ENCODE measurements at places on chromosomes 6 and 20.
A peak's percentile ranks its signal among the peaks of the same experiment; 100 is the strongest.

DNA sequence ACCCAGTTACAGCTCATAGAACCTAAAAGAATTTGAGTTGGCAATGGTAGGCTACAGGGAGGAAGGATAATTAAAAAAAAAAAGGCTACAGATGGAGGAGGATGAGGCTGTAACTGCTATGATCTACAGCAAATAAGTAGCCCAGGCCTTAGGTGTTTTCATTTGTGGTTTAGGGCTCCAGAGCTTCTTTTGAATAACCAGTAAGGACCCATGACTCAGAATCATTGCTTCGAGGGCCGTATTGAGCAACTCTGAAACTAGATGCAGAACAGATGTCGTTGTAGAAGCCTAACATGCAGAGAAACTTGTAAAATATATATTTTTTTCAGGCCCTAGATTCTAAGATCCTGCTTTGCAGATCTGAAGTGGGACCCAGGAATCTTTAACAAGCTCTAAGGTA lies 19.0 kb upstream of the ASIP start:
- peak; percentile 80 for DNase-seq

GRCh38 chr20:60224914-60225313 lies 266.7 kb downstream of the CDH26 start:
- DNase-seq = peak; percentile 11

DNA sequence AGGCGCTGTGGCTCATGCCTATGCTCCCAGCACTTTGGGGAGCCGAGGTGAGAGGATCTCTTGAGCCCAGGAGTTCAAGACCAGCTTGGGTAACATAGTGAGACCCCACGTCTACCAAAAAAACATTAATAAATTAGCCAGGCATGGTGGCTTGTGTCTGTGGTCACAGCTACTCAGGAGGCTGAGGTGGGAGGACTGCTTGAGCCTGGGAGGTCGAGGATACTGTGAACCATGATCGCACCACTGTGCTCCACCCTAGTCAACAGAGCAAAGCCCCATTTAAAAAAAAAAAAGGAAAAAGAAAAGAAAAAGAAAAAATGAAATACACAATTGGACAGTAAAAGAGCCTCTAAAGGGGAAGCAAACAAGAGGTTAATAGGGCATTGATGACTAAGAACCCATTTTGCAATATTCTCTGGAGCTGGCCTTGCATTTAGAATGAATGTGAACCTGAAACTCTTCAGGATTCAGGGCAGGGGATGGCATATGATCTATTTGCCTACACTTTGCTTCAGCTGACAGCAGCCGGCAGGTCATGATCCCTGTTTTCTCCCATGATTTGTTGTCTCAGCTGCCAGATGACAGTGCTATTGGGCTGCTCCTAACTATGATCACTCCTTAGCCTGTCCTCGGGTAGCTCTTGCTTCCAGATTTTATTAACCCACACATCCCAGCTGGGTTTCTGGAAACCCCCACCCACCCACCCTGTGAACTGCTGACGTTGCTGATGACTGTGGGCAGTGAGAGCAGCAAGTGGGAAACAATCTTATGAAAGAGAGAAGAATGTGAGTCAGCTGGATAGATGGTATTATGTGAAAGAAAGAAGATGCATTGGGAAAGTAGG lies 83.8 kb upstream of the ELOVL5 start:
- no peak for DNase-seq

- no peak for DNase-seq
These were observed 17.7 kb downstream of the GFRA4 start for GRCh38 chr20:3645309-3646066.

DNA sequence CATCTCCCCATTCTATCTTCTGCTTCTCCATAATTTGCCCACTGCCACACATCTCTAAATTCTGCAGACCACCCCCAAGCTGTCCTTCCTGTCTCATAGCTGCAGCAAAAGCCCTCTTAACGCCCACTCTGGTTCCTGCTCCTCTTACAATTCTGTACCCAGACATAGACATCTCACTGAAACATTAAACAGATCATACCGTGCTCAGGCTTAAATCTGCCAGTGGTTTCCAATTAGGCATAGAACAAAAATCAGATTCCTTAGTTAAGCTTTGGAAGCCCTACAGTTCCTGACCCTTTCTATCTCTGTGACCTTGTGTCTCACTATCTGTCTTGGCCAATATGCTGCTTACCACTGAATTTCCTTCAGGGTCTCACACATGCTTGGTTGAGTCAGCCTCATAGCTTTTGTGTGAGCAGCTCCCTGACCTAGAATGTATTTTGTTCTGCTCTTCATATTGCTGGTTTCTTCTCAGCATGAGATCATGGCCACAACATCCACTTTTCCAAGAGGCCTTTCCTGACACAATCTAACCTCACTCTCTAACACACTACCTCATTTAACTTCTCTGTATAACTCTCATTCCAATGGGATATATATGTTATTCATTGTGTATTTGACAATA lies 749.7 kb downstream of the MAFB start:
- no peak for DNase-seq

- peak; percentile 53 for DNase-seq
These were observed 11.9 kb upstream of the CPNE5 start for GRCh38 chr6:36851149-36851614.

DNA sequence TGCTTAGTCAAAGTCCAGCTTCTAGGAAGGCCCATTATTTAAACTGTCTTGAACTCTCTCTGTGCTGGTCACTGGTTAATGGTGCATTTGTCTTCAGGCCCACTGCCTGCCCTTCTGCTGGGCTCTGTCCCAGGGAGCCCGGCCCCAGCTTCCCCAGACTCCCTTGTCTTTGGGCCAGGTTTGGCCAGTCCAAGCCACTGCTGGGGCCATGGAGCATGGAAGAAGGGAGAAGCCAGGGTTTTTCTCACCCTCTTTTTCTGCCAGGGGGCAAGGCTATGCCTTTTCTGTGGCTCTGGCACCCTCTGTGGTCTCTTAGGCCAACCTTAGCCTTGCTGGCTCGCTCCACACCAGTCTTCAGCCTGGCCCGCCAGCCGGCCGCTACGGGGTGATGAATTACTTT lies 390.0 kb upstream of the SULF2 start:
- no peak for DNase-seq

- DNase-seq = peak; percentile 11
These were observed 185.2 kb downstream of the SLC24A3 start for GRCh38 chr20:19397666-19398065.

DNA sequence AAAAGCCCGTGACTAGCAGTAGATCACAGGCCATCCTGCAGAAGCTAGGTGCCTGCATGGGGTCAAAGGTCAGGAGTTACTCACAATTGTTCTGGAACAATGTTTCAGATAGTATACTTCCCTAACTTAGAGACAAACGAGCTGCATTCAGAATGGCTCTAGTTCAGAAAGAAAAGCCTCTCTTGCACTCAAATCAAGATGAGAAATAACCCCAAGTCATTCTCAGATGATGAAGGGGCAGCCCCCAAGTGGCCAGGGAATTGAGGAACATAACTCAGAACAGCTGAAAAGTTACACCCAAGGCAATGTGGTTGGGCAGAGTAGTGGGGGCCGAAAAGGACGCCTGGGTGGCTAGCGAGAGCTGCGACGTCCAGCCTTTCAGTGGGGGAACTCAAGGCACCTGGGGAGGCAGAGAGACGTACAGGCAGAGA lies 27.8 kb downstream of the FYN start:
- DNase-seq = no peak

- DNase-seq = peak; percentile 76
These were observed 69.4 kb downstream of the CPNE5 start for GRCh38 chr6:36769676-36770499.

- no peak for DNase-seq
These were observed 145.7 kb downstream of the WDR27 start for GRCh38 chr6:169555971-169556617.

DNA sequence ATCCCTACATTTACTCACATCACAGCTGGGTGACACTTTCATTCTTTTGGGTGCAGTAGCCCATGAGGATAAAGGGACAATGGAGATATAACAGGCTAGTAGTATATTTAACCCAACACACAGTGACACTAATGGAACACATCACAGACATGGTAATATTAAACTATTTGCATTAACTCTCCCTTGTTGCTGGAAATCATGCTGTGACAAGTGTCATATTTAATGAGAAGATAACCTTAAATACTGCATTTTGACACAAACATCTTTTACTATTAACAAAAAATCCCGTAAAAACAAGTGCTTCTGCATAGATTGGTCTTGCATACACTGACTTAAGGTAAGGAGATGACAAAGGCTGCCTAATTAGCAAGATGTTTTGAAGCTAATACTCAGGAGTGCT lies 45.5 kb downstream of the CNR1 start:
- DNase-seq = no peak

DNA sequence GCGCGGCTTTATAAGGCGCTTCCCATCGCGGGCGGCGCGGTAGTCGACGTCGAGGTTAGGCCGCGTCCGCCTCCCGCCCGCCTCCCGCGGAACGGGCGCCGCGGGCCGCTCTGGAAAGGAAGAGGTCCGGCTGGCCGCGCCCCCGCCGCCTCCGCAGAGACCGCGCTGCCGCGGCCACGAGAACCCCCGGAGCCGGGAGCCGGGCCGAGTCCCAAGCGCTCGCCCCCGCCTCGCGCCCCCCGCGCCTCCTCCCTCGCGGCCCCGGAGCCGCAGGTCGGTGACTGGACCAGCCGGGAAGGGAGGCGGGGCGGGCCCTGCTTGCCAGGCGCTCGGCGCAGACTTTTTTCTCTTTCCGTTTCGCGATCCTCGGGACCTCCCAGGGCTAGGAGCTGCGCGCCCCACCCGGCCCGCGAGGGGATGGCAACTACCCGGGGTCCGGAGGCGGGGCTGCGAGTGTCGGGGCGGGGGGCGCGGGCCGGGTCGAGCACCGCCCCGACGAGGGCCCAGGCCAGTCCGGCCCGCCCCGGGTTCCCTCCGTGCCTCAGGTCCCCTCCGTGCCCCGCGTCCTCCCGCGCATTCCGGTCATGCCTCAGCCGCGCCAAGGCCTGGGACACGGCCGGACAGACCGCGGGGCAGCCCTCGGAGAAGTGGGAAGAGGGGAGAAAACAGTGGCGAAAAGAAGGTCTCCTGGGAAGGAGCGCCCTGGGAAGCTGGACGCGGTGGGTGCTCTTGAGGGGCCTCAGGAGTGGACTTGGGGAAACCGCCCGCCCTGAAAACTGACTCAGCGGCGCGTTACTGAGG lies 417 bp upstream of the PXDC1 start:
- peak; percentile 67 for DNase-seq

DNA sequence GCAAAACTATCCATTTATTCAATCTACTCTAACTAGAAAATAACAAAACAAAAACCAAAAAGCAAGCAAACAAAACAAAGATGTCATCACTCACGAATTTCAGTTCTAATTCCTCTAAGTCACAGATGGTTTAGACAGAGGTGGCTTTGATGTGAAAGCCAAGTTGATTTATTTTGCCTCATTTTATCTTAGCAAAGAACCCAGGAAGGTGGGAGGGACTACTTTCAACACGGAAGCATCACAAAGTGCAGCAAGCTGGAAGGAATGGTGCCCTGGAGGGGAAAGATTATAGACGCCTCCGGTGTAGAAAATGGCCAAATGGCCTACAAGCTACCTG lies 88.4 kb downstream of the LAMP5 start:
- DNase-seq = no peak

DNA sequence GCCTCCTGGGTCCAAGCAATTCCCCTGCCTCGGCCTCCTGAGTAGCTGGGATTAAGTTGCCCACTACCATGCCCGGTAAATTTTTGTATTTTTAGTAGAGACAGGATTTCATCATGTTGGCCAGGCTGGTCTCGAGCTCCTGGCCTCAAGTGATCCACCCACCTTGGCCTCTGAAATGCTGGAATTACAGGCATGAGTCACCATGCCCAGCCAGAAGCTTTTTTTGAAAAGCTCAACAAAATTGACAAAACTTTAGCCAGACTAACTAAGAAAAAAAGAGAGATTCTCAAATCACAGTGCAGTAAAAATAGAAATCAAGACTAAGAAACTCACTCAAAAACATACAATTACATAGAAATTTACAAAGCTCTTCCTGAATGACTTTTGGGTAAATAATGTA lies 420.6 kb downstream of the COL12A1 start:
- no peak for DNase-seq

DNA sequence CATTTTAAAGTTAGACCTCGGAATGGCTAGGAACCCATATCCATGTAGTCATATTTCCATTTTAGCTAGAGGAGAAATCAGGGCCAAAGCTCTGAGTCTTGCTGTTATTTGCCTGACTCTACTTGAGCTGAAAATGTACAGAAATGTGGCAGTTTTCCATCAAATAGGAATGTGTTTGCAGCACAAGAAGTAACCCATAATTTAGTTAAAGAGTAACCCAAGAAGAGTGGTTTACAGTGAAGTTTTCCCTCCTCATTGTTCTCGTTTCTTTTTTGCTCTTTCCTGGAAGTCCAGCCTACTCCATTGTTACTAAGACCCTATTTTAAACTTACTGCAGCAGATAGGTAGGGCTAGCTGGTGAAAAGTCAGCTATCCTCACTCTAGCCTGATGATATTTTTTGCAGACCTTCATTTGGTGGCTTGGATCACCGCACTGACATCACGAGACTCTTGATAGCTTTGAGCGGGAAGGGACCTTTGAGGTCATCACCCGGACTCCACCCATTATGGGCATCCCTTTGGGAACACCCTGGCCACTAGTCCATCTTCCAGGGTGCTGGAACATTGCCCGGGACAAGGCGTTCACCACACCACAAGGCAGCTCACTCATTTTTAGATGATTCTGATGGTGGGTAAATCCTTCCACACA lies 28.0 kb upstream of the ADGRF5 start:
- no peak for DNase-seq

GRCh38 chr6:104022126-104022525 lies 837.6 kb downstream of the HACE1 start:
- no peak for DNase-seq

- DNase-seq = no peak
These were observed 331.8 kb upstream of the BTBD3 start for GRCh38 chr20:11585752-11586352.

- no peak for DNase-seq
These were observed 183.3 kb downstream of the NKAIN2 start for GRCh38 chr6:123986938-123987337.

DNA sequence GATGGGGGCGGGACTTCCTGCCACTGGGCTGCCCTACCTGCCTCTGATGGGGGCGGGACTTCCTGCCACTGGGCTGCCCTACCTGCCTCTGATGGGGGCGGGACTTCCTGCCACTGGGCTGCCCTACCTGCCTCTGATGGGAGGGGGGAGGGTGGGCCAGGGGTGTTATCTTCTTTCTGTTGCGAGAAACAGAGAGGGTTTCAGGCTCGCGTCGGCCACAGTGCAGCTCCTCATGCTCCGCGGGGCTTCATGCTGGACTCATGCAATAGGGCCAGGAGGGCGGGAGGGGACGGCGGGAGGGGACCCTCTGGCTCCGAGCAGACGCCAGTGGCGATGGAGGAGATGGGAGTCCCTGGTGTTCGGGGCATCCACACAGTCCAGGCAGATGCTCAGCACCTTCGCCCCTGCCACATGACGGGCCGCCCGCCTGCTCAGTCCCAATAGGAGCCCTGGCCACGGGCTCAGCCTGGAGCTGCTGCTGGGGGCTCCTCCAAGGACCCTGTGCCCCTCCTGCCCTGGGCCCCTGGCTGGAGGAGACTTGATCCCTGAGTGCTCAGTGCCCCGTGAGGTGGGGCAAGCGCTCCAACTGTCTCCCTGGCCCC lies 48.8 kb upstream of the CHRNA4 start:
- no peak for DNase-seq

Data from activated CD4-positive, alpha-beta T cell treated with anti-CD3 and anti-CD28 coated beads, Interleukin-10, Interleukin-2, amounts not matched to agents 100 ng/mL and 50 ng/mL, durations not matched to agents 16 hours and 8 hours (primary cell).